Fibroblast of the aortic adventitia (primary cell): ENCODE measurements at places on chromosomes 1 and 21.

GRCh38 chr1:159663552-159663951 is 50.8 kb downstream of the CRP start:
- no peak for DNase-seq

DNA sequence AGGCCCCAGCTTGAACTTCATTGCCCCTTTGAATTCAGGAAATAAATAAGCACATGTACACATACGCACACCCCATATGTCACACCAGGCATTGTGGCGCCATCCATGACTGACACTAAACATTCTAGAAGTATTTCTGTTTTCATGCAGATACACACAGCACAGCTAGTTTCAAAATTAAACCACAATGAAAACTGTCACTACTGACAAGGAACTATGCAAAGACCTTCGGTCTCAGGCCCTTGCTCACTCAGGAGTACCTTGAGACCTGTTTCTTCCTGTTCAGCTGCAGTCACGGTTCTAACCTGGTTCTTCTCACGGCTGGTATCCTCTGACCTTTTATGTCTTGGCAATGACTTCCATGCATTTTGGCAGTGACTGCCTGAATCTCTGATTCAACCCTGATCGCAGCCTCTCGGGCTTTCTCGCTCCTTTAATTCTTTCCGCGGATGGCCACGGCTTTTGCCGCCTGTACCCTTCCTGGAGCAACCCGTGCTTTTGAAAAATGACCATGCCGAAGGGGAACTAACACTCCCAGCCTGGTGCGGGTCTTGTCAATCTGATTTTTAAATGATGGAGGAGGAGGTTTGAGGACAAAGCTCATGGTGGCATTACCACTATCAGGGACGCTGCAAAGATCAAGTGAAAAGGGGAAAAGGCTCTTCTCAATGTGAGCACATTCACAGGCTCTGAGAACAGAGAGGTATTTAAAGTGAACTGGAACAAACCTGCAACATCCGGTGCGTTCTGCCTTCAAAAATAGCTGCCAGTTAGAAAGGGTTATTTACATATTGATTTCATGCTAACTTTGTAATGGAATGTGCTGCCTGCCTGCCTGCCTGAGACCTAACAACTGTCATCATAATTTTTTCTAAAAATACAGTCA is 384.6 kb downstream of the RRAGC start:
- no peak for DNase-seq

GRCh38 chr21:38721055-38721454 is 84.7 kb upstream of the ETS2 start:
- no peak for DNase-seq

DNA sequence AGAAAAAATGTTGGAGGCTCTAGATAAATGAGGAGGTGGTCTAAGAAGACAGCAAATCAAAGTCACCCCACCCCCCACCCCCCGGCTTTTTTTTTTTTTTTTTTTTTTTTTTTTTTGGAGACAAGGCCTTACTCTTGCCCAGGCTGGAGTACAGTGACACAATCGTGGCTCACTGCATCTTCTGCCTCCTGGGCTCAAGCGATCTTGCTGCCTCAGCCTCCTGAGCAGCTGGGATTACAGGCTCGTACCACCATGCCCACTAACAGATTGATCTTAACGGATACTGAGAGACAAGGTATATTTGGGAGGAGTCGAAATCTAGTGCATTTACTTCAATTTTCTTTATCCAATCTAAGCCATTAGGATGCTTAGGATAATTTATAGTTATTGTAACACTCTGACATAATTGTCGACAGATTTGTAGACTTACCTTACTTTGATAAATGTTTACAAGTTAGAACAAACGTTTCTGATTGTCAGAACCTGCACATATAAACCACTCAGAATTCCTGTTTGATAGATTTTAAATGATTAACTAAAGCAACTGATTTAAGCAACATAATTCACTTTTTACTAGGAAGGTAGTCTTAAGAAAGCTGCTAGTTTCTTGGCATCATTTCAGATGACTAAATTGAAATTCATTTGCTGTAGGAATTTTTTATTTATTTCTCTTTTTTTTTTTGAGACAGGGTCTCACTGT is 33.7 kb upstream of the NBL1 start:
- DNase-seq = peak; percentile 40

DNA sequence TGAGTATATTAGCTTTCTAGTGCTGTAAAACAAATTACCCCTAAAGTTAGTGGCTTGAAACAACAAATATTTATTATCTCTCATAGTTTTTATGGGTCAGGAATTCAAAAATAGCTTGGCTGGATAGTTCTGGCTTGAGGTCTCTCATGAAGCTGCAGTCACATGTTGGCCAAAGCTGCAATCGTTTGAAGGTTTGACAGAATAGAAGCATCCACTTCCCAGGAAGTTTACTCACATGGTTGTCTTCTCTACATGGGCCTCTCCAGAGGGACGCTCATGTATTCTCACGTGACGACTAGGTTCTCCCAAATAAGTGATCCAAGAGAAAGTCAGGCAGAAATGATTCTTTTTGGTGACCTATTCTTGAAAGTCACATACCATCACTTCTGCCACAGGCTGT is 99.1 kb downstream of the NIBAN1 start:
- no peak for DNase-seq

- peak; percentile 10 for DNase-seq
Measured at GRCh38 chr1:243686159-243686558, 163.9 kb downstream of the AKT3 start.

DNA sequence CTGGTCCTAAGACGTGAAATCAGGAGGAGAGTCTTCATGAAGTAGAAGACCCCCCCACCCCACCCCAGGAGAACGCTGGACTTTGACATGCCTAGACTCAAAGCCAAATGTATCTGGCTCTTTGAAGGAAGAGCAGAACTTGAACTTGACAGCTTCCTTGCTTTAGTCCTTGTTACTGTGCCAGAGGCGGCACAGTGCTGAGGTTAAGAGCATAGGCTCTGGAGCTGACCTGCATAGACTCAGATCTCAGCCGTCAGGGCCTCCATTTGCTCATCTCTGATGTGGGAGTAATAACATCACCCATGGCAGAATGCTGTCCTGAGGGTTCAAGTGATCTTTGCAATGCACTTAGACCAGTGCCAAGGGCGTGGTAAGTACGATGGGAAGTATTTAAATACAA is 39.0 kb downstream of the COL6A1 start:
- no peak for DNase-seq

DNA sequence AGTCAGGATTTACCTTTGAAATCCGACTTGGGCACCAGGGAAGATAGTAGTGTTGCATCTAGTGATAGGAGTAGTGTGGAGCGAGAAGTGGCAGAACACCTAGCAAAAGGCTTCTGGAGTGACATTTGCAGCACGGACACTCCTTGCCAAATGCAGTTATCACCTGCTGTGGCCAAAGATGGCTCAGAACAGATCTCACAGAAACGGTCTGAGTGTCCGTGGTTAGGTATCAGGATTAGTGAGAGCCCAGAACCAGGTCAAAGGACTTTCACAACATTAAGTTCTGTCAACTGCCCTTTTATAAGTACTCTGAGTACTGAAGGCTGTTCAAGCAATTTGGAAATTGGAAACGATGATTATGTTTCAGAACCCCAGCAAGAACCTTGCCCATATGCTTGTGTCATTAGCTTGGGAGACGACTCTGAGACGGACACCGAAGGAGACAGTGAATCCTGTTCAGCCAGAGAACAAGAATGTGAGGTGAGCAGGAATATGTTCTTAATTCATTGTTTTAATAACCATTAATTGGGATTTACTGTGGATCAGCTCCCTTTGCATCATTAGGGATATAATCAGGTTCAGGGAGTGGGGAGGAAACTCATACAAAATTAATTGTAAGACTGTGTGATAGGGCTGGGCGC is 28.3 kb downstream of the BACH1 start:
- no peak for DNase-seq

DNA sequence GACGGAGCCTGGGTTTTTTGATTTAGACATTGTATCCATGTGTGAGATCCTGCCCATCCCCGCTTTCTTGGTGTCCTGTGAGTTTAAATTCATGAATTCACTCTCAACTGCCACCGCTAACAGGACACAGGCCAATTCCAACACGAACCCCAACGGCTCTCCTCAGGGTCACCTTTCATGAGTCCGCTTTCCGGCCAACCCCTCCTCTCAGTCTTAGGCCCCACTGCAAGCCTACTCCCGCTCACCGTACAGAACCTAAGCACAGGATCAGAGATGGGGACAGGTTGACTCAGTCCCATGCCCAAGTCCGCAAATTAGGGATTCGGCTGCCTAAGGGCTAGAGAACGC is 238 bp upstream of the SCP2 start:
- DNase-seq = no peak

GRCh38 chr1:61680500-61680899 is 44.4 kb downstream of the TM2D1 start:
- DNase-seq = no peak

DNA sequence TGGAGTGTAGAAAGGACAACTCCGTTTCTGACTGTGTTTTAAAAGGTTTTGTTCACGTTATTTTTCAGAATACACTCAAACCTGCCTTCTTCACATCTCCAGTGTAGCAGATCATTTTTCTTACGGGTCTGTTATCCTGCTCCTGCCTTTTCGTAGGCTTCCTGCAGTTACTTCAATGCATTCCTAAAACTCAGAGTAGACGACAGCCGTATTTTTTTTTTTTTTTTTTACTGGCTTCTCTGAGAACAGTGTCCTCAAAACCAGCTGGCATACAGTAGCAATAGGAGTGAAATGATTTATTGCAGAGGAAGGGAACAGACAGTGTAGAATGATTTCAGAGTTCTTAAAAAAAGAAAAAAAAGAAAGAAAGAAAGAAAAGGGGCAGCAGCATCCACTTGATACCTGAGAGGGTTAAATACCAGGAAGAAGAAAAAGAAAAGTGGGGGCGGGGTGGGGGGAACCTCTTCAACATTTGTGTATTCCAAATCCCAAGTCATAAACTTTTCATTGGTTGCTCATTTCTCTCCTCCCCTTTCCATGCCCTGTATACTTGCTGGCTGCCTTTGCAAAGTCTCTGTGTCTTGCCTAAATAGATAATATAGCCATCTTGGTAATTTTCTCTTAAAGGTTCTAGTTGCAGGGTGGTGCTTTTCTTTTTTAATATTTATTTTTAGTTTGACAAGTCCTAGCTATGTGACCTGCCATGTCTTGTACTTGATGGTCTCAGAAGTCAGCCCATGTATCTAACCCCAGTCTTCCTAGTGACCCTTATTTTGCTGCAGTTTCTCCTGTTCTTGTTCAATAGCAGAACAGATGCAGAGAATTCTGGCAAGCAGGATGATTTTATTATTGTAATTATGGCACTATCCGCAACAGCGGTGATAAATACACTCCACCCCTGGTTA is 2.8 kb downstream of the TGFB2 start:
- DNase-seq = peak; percentile 85

- DNase-seq = peak; percentile 77
Measured at GRCh38 chr1:36099681-36100341, 11.1 kb downstream of the ADPRS start.

GRCh38 chr1:163197022-163197421 is 5.7 kb downstream of the RGS5 start:
- no peak for DNase-seq

- no peak for DNase-seq
Measured at GRCh38 chr1:22415489-22415888, 36.2 kb upstream of the ZBTB40 start.

- no peak for DNase-seq
Measured at GRCh38 chr21:39610703-39611102, 2.0 kb upstream of the B3GALT5 start.

GRCh38 chr1:44684525-44684924 is 10.0 kb downstream of the ARMH1 start:
- DNase-seq = no peak

DNA sequence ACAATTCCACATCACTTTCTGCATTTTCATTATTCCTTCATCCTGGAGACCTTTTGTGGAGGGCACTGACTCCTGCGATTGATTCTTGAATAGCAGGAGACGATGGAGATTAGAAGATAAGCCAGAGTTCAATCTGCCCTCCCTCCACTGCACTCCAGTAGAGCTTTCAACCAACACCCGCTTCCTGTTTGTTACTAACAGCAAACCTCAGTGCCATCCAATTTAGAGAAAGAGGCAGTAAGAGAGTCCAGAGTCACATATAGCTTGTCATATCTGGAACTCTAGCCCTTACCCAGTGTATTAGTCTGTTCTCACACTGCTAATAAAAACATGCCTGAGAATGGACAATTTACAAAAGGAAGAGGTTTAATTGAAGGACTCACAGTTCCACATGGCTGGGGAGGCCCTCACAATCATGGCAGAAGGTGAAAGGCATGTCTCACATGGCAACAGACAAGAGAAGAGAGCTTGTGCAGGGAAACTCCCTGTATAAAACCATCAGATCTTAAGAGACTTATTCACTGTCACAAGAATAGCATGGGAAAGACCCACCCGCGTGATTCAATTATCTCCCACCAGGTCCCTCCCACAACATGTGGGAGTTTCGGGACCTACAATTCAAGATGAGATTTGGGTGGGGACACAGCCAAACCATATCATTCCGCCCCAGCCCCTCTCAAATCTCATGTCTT is 55.9 kb downstream of the PCBP3 start:
- no peak for DNase-seq

DNA sequence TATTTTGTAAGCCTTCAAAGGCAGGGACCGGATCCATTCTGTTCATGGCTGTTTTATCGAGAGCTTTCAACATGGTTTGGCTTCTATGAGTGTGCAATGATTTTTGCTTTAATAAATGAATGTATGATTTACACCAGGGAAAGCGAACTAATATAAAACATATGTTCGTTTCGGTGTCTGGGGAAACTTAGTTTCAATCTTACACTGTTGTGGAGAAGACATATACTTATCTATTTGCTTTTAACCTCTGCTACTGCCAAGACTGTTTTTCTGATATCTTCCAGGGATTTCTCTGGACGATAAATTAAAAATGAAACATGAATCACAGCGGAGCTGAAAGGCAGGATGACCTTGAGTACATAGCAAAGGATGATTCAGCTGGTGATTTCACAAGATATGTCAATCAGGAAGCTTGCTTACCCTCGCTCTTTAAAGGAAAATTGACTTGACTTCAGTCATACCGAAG is 14.7 kb upstream of the CYYR1 start:
- peak; percentile 90 for DNase-seq

- peak; percentile 18 for DNase-seq
Measured at GRCh38 chr1:97640677-97641076, 280.2 kb downstream of the DPYD start.
